Activated CD8-positive, alpha-beta memory T cell treated with anti-CD3 and anti-CD28 coated beads for 24 hours (primary cell): ENCODE measurements at places on chromosomes 7 and 10.
A peak's percentile ranks its signal among the peaks of the same experiment; 100 is the strongest.

DNA sequence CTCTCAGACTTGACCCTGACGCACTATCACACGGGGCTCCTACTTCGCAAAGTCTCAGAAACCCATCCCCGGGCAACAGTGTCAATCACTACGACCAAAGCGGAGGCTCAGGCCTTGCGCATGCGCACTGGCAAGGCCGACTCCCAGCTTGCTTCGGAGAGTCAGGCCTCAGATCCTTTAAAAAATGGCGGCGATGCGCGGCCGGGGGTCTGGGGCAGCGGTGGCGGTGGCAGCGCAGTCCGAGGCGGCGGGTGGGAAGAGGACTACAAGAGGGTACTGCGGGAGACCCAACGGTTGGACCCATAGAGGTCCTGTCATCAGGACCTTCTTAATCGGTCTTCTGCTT is 196.9 kb downstream of the ZNF716 start:
- DNase-seq = no peak

DNA sequence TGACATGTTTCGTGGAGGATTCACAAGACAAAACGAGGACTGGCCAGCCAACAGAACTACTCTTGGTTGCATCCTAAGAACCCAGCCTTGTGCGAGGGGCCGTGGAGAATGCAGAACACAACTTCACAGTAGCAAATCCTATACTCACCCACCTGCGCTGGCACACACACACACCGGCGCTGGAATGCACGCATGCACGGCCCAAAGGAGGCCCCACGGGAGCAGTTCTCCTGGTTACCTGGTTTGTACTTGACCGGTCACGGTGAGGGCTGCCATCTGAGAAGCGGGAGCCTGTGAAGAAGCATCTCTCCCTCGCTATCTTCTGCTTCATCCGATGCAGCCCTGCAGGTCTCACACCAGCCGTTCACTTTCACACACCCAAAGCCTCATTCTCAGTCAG is 137.8 kb downstream of the ZMYND11 start:
- DNase-seq = no peak

- DNase-seq = no peak
Observed at GRCh38 chr7:3464900-3465622, 164.0 kb downstream of the SDK1 start.

- DNase-seq = no peak
Observed at GRCh38 chr7:135855846-135856245, 107.2 kb upstream of the FAM180A start.

- peak; percentile 26 for DNase-seq
Observed at GRCh38 chr7:128148676-128149075, 92.4 kb upstream of the LEP start.

GRCh38 chr7:44269417-44269816 is 56.0 kb downstream of the CAMK2B start:
- no peak for DNase-seq

GRCh38 chr7:44310221-44310848 is 15.1 kb downstream of the CAMK2B start:
- DNase-seq = peak; percentile 55

DNA sequence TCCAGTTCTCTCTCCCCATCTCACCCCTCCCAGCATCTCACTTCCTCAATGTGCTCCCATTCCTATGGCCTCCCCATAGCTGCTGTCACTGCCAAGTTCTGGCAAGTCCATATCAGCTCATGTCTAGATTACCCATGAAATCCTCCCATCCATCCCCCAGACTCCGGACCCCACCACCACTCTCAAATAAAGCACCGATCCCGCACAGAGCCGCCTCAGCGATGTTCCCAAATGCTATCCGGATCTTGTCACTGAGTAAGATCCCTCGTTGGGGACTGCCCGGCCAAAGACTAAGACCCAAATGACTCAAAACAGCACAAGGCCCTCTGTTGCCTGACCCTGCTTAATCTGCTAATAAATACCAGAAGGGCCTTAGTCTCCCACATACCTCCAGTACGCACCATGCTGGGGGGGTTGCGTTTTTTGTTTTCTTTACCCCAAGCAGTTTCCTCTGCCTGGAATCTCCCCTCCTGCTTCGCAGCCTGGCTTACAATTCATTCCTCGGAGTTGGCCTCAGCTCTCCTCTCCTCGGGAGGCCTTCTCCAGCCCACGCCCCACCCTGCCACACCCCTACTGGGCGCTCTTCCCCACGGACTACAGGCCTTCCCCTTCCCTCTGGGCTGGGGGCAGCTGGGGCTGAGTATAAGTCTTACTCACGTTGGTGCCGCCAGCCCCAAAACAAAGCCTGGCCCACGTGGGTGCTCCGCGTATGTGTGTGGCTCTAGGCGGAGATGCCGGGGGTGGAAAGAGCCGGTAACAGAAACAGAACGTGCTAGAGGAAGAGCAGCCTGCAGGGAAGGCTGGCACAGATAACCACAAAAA is 1.8 kb upstream of the DUSP5 start:
- no peak for DNase-seq

DNA sequence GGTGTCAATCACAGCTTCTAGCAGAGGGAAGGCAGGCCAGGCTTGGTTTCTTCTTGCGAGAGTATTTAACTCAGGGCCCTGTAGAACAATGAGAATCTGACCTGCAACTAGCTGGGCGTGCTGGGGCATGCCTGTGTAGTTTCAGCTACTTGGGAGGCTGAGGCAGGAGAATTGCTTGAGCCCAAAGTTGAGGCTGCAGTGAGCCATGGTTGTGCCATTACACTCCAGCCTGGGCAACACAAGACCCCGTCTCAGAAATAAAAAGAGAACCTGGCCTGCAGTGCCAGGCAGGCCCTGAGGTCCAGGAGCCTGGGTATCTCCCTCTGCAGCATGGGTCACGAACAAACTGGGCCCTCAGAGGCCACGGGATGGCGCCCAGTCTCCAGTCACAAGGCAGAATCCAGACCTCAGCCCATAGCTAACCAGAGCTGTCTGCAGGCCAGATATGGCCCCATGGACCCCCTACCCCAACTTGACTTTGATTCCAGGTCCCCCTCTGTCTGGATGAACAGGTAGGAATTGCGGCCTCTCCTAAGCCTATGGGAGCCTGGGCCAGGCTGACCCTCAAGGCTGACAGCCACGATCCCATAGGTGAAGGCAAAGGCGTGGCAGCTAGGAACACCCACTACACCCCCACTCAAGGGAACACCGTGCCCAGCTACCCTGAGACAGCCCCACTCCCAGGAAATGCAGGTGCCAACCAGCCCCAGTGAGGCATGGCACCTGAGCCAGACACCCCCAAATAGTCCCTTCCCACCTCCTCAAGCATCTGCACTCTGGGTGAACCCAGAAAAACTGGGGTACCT is 102.7 kb upstream of the TNRC18 start:
- peak; percentile 73 for DNase-seq

DNA sequence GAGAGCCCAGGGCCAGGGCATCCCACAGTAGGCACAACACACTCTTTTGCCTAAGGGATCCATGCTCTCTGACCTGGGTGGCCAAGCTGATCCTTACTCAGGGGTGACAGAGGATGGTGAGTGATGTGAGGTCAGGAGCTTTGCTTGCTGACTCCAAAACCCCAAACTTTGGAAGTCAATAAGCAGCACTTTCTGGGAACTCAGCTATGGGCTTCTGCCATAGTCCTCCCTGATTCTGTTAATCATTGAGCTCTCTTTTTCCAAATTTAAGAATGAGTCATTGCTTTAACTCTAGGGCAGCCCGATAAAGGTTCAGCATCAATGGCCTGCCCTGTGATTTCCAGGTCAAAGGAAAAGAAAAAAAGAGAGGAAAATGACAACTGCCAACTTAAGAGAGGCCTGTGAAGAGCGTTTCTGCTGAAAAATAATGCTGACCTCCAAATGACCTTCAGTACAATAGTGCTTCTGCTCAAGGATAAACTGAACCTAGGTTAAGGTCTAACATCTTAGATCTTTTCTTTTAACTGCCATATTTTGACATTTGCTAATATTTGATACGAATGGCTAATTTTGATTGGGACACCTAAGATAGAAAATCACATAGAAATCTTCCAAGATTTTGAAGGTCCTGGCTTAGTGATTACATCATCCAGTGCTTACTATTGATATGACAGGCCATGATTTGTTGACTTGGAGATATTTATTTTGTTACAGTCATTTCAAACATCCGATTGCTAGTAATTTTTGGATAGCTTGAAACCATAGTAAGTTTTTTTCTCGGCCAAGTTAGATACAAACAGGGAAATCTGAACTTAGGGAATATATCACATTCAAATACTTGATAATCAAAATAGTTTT is 20.8 kb upstream of the RELN start:
- no peak for DNase-seq

DNA sequence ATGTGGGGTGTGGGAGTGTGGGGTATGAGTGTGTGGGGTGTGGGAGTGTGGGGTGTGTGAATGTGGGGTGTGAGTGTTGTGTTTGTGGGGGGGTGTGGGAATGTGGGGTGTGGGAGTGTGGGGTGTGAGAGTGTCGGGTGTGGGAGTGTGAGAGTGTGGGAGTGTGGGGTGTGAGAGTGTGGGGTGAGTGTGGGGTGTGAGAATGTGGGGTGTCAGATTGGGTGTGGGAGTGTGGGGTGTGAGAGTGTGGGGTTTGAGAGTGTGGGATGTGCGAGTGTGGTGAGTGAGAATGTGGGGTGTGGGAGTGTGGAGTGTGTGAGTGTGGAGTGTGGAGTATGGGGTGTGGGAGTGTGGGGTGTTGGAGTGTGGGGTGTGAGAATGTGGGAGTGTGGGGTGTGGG is 50.1 kb upstream of the EN2 start:
- no peak for DNase-seq

- DNase-seq = no peak
Observed at GRCh38 chr7:102255501-102255900, 31.2 kb upstream of the SH2B2 start.

DNA sequence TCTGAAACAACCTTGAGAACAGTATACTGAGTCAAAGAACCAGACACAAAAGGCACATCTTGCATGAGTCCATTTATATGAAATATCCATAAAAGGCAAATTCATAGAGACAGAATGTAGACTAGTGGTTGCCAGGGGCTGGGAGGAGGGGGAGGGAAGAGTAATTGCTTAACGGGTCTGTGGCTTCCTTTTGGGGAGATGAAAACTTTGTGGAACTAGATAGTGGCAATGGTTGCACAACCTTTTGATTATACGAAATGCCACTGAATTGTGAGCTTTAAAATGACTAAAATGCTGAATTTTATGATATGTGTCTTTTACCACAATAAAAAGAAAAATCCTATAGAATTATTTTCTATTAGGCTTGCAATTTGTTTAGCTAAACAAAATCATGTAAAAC is 16.8 kb downstream of the ADRB1 start:
- DNase-seq = no peak

DNA sequence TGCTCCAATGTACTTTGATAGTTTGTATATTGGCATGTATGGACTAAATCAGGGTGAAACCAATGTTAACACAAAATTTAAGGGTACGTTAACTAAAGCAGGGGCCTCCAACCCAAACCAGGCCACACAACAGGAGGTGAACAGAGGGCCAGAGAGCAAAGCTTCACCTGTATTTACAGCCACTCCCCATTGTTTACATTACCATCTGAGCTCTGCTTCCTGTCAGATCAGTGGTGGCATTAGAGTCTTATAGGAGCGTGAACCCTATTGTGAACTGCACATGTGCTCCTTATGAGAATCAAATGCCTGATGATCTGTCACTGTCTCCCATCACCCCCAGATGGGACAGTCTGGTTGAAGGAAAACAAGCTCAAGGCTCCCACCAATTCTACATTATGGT is 62.0 kb upstream of the SCIN start:
- no peak for DNase-seq

- DNase-seq = no peak
Observed at GRCh38 chr10:4822208-4822607, 3.8 kb upstream of the AKR1E2 start.

DNA sequence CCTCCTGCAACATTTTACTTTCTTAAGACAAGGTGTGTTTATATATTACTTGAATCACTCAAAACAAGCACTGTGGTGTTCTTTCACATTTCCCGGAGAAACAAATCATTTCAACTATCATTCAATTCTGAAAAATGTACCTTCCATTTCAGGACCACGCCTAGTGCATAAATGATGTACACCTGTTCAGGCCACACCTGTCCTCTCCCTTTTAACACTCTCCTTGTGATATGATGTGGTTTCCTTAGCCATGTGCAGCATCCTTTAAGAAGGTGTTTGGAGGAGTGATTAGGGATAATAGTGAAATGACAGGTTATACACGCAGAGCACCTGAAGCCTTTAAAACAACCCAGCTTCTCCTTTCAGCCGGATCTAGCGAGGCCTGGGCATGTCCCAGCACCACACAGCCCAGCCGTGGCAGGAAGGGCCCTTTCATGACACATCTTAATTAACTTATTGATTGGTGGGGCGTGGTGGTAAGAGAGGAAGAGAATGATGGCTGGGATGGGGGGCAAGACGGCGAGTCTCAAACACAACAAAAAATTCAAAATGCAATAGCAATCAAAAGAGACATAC is 26.9 kb downstream of the ABLIM1 start:
- DNase-seq = no peak

DNA sequence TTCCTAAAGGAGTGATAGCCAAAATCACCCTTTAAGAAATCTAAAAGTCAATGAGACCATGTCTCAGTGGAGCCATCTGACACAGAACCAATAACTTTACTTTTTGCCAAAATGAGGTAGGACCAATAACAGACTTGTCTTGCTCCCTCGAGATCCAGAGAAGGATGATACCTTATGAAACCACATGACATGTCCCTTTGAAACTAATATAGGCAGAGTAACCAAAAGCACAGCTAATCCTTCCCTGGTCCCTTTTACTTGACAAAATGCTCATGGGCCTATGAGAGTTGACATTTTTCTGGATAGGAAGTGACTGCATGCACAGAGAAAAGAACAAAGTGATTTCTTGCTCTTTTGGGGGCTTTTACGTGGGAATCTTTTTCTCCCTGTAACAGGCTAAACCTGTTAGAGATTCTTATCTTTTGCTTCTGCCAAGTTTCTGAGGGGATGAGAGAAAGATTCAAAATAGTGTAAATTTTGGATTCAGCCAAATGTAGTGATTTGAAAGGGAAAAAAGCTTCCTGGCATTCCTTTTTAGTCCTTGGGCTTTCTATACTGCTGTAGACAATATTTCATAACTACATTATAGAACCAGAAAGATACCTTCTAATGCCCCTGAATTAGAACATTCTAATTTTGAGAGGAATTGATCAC is 87.6 kb downstream of the ARMH3 start:
- DNase-seq = no peak

- no peak for DNase-seq
Observed at GRCh38 chr10:51743146-51743545, 43.8 kb upstream of the CSTF2T start.

- DNase-seq = no peak
Observed at GRCh38 chr10:104088239-104088638, 2.6 kb upstream of the COL17A1 start.
